ENCODE measurements at places on chromosomes 5 and 9.

DNA sequence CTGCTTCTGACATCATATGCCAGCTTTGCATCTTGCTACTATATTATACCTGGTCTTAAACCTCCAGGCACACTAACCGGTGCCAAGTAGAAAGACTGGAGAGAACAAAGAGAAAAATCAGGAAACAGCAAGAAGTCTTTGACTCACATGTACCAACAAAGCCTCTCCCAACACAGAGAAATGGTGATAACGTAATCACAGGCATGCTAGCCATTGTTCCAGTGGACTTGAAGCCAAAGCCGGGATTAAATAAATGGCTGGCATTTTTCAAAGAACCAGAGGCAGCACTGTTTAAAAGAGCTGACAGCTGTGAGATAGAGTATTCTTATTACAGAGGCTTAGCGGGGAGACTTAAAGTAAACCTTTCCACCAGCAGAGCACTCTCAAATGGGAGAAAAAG, 148.4 kb upstream of the NFIL3 start:
- DNase-seq, result peak; percentile 67

GRCh38 chr9:96686638-96687335, 31.7 kb upstream of the PRXL2C start:
- peak; percentile 81 for DNase-seq

- no peak for DNase-seq
Observed at GRCh38 chr9:108083160-108083750, 593.7 kb upstream of the KLF4 start.

DNA sequence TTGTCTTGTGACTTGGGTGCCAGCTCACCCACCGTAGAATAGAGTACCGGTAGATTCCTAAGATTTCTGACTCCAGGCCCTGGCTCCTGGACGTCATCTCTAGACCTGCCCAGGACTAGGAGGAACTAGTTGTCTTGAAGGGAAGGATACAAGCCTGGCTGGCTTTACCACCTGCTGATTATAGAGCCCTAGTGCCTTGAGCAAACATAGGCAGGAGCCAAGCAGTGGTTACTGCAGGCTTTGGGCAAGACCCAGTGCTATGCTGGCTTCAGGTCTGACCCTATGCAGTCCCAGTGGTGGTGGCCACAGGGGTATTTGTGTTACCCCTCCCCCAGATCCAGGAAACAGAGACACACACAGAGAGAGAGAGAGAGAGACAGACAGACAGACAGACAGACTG, 606.2 kb downstream of the PDE4D start:
- DNase-seq, result no peak

- DNase-seq, result no peak
Observed at GRCh38 chr5:158410976-158411375, 552.0 kb upstream of the CLINT1 start.

DNA sequence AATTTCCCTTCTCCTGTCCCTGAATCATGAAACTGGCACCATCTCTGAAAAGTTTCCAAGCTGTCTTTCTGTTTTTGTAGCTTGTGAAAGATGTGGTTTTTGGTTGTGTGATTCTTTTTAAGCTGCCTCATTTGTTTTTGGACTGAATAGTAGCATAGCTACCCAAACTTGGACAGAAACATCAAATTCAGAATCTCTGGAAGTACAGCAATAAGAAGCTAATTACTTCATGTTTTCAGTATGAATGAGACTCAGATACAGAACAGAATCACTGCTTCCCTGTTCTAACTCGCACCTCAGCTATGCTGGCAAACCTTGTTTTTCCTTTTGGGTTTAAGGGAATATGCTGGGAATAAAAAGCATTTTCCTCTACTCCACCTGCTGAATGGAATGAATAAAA, 101.0 kb downstream of the FGF1 start:
- DNase-seq, result no peak

DNA sequence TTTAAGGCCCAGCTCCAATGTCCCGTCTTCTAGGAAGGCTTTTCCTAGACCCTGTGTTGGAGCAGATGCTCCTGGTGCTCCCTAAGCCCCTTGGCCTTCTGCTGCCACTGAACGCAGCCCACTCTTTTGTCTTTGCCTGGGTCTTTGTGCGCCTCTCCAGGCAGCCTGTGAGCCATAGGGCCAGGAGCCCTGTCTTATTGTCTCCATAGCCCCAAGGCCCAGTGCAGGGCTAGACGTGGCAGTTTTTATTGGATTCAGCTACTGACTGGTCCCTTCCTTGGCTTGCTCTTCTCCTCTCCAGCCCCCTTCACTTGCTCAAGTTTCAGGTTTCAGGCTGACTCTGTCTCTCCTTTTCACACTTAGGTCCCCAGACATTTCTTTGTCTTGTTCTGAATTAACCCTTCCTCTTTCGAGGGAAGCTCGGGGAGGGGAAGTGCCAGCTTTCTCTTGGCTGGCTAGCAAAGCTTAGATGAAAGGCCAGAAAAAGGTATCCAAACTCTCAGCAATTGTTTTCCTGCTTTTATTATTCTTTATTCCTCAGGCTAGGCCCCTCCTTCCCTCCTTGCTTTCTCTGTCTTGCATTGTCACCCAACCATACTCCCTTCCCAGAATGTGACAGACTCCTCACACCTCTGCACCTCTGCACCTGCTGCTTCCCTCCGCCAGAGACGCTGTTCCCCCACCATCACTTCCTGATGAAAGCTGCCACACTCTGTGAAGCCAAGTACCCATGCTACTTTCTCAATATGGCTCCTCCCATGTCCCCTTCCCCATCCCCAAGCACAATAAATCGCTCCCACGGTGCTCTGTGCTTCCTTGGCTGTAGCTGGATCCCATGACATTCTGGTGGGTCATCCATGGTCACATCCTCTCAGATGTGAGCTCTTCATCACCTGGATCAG, 101.6 kb upstream of the CPEB4 start:
- no peak for DNase-seq

DNA sequence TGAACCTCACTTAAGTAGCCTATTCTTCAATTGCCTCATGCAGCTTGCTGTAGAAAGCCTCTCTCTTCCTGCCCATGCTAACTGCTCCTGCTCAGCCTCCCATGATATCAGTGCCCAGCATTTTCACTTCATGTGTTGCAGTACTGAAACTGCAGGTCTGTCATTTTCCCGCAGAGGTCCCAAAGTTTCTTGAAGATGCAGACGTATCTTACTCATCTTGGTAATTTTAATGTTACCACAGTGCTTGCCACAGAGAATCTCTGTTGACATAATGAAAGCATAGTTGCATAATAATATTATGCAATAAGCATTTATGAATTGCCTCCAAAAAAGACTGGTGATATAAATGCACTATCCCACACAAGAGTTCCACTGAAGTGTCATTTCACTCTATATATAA, 561.1 kb upstream of the DAP start:
- DNase-seq, result peak; percentile 42

DNA sequence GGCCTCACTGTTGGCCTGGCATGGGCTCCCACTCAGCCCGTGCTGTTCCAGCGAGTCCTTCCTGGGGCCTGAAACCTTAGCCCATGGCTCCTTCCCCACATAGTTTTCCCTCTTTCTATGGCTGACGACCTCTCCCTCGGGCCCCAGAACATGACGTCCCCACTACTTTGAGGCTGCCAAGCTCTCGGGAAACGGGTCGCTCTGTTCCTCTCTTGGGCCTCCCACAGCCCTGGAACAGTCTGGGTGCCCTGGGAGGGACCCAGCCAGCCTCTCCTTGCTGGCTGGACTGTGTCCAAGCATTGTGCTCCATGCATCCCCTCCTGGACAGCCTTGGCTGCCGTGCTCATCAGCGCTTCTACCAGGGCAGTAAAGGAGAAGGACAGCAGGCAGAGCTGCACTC, 118.3 kb downstream of the SYK start:
- DNase-seq, result no peak

DNA sequence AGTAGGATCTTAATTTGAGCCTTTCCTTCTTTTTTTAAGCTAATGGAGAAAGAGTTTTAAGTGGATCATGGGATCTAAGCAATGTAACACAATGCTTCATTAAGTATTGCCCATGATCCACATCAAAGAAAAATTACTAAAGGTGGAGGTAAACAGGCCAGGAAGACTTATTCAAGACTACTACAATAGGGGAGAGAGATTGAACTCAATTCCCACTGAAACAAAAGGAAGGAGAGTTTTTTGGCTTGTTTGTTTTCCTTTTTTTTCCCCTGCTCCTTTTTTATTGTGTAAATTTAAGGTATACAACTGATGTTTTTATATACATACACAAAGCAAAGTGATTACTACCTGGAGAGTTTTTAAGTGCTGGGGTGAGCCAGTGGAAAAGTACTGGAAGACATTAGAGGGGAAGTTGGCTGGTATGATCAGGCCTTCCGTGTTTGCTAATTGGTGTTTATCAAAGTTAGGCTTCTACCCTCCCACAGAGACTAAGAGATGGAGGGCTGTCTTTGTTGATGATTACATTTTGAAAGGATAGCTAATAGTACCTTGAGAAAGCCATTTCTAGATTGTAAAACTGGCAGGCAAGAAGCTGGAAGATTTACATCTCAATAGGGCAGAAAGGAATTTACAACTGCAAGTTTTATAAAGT, 262.7 kb downstream of the CHSY3 start:
- no peak for DNase-seq

DNA sequence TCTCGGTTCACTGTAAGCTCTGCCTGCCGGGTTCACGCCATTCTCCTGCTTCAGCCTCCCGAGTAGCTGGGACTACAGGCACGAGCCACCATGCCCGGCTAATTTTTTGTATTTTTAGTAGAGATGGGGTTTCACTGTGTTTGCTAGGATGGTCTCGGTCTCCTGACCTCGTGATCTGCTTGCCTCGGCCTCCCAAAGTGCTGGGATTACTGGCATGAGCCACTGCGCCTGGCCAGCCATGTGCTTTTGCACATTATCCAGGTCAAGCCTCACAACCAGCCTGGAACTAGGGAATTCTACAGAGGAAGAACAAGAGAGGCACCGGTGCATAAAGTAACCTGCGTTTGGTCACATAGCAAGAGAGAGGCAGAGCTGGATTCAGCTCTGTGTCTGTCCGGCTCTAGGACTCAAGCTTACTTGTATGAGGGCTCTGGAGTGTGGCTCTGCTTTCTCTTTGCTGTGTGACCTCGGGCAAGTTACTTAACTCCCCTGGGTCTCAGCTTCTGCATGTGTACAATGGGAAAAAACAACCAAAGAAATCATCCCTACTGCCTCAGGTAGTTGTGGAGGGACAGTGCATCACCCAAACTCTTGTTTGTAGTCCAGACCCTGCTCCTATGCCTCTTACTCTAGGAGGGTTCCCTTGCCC, 6.3 kb downstream of the FGF18 start:
- DNase-seq, result no peak

- DNase-seq, result no peak
Observed at GRCh38 chr5:58776559-58776958, 193.7 kb downstream of the RAB3C start.

GRCh38 chr9:121640491-121641223, 10.8 kb upstream of the DAB2IP start:
- no peak for DNase-seq

DNA sequence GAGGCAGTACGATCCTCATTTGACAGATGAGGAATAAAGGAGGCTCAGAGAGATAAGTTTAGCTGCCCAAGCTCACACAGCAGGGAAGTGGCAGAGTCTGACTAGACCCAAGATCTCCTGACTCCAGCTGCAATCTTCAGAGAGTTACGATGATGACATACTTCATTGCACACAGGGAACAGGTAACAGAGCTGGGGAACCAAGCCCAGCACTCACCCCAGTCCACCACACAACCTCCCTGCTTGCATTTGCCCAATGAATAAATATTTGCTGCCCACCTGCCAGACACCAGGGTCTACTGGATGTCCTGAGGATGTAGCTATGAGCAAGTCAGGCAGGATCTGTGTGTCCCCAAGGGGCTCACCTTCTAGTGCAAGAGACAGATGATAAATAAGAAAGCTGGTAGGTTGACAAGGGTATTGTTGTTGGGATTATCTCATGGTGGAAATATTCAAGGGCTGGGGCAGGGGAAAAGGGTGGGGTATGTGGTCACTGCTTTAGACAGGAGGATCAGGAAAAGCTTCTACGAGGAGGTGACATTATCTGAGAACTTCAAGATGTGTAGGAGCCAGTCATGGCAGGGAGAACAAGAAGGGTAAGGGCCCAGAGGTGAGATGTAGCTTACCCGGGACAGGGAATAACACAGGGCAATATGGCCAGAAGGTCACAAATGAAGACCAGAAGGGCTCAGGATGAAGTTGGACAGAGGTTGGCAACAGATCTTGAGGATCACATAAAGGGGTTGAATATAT, 28.6 kb upstream of the CPEB4 start:
- DNase-seq, result no peak

- DNase-seq, result no peak
Observed at GRCh38 chr5:127739807-127740384, 36.7 kb downstream of the CCDC192 start.

DNA sequence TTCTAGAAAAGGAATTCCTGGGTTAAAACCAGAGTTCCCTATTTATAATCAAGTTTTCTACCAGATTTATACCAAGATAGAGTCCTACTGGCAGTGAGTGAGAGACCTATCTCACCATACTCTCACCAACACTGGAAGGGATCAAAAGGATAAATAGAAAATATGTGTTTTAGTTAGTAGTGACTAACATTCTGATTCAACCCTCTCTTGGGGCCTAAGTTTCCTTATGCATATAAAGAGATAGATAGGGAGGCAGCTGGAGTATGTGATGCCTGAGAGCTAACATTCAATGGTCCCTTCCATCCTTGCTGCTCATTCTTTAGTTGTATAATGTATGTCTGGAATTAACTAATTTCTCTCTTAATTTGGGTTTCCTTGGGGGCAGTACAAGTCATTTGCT, 32.0 kb downstream of the CKMT2 start:
- no peak for DNase-seq

- DNase-seq, result peak; percentile 55
Observed at GRCh38 chr5:5316334-5316733, 106.1 kb upstream of the ICE1 start.

- no peak for DNase-seq
Observed at GRCh38 chr5:109701252-109701651, 11.5 kb downstream of the MAN2A1 start.

- no peak for DNase-seq
Observed at GRCh38 chr5:151810449-151810848, 38.7 kb downstream of the G3BP1 start.

DNA sequence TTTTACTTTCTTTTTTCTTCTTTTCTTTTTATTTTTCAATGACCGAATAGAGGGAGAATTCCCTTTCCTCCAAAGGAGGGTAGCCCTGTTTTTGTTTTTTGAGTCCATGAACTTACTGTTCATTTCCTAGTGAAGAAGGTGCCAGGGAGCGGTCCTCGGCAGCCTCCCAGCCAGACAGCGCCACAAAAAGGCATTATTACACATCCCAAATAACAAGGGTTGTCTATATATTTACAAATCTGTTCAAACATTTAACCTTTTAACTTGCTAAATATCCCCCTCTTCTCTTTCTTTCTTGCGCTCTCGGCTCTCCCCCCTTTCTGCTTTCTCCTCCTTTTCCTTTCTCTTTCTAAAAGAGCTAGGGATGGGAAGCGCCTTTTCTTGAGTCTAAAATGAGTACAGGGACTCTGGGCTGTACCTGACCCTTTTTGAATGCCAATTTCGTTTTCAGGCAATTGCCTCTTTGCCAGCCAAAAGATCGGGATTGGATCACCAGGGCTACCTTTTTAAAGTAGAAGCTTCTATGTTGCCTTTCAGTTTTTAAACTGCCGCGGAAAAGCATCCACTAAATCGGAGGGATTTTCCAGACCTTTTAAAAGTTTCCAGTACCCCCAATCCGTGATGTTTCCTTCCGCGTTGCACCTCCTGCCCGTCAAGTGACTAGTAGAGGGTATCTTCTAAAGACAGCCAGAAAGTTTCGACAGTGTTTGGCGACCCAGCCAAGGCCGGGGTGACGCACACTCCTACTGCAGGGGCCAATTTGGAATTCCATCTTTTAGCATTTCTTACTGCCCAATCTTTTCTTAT, 125.6 kb downstream of the TMEM161B start:
- DNase-seq, result peak; percentile 5

- DNase-seq, result peak; percentile 54
Observed at GRCh38 chr9:96020792-96021550, 145.5 kb downstream of the ERCC6L2 start.

GRCh38 chr5:6780802-6781391, 67.7 kb downstream of the TENT4A start:
- no peak for DNase-seq
